GM12878 (cell line): ENCODE measurements at places on chromosomes 16 and 17.

- no peak for DNase-seq
These were observed 98.9 kb downstream of the CCT6B start for GRCh38 chr17:34862384-34862783.

DNA sequence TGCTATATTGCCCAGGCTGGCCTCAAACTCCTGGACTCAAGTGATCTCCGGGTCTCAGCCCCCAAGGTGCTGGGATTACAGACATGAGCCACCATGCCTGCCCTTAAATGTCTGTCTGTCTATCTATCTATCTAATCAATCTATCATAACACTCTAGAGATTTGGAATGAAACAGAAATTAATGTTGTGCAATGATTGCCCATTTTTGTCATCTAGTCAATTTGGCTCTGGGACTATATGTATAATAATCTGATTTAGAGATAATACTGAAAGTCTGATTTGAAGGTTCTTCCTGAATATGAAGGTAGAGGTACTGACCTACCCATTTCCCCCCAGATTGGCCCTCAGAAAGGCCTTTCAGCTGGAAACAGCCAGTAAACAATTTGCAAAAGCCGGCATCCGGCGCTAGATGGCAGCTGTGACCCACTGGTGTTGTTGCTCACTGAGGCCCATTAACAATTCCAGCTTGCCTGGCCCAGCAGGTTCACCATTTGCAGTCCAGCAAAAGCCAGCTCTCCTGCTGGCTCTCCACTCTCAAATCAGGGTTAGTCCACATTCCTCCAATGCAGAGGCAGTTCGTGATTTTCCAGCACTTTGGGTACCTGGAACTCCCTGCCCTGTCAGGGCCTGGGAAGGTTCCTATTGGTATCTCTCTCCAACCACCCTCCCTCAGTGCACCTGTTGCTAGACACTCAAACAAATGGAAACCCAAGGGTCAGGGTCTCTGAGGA, 22.9 kb upstream of the C16orf87 start:
- DNase-seq = no peak

GRCh38 chr17:3915581-3915994, 677 bp downstream of the P2RX1 start:
- no peak for DNase-seq

GRCh38 chr16:64364894-64365293, 757.0 kb downstream of the CDH11 start:
- DNase-seq = no peak

DNA sequence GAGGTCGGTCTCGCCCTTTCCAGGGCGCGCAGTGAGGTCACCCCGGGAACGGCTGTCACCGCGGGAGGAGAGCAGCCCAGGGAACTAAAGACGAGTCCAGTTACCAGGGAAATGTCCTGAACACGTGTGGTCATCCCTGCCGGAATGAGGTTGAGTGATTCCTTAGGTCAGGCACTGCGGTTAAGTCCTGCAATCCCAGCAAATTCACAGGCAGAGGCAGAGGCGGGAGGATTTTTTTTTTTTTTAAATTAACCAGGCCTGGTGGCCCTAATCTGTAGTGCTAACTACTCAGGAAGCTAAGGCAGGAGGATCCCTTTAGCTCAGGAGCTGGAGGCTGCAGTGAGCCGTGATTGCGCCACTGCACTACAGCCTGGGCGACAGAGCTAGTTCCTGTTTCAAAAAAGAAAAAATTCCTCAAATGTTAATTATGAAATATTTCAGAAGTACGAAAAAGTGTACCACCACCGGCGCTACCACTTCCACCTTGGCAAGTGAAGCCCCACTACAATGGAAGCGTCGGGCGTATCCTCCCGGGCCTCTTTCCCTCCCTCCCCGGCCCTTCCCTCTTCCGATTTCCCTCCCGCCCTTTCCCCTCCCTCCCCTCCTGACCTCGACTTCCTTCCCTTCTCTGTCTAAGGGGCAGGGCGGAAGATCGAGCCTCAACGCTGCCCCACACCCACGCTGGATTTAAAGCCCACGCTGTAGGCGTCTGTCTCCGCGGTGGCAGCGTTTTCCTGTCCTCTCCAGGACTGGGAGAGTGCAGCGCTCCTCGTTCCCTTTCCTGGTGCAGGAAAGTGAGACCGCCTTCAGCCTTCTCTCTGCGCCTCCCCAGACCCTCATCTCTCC, 27.3 kb downstream of the SLFN11 start:
- DNase-seq = no peak

GRCh38 chr17:59106463-59107305, at the start of gene TRIM37:
Gene TRIM37 (minus strand): TSS chr17:59106880. CDS start chr17:59106461, 419 bp downstream.
- DNase-seq = peak; percentile 99

- DNase-seq = no peak
These were observed 1.1 kb upstream of the GNAO1 start for GRCh38 chr16:56190048-56190676.

- DNase-seq = no peak
These were observed 12.7 kb upstream of the CD300A start for GRCh38 chr17:74453665-74454196.

- DNase-seq = no peak
These were observed 5.5 kb upstream of the MAF start for GRCh38 chr16:79605999-79606398.

GRCh38 chr16:56115817-56116576, 75.3 kb upstream of the GNAO1 start:
- DNase-seq = no peak

DNA sequence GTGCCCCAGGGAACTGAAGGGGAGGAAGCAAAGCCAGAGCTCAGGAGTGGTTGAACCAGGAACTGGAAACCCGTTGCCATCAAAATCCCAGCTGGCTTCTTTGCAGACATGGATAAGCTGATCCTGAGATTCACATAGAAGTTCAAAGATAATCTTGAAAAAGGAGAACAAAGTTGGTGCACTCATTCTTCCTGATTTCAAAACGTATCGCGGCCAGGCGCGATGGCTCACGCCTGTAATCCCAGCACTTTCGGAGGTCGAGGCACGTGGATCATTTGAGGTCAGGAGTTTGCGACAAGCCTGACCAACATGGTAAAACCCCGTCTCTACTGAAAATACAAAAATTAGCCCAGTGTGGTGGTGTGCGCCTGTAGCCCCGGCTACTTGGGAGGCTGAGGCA, 7.1 kb downstream of the RAP1GAP2 start:
- DNase-seq = no peak

GRCh38 chr17:56640116-56640515, 46.6 kb downstream of the NOG start:
- no peak for DNase-seq

- DNase-seq = no peak
These were observed 798.3 kb downstream of the CDH8 start for GRCh38 chr16:61237884-61238485.

GRCh38 chr17:40561294-40561870, 3.9 kb downstream of the CCR7 start:
- DNase-seq = peak; percentile 84

GRCh38 chr16:81181013-81181720, 57.3 kb upstream of the BCO1 start:
- DNase-seq = no peak

DNA sequence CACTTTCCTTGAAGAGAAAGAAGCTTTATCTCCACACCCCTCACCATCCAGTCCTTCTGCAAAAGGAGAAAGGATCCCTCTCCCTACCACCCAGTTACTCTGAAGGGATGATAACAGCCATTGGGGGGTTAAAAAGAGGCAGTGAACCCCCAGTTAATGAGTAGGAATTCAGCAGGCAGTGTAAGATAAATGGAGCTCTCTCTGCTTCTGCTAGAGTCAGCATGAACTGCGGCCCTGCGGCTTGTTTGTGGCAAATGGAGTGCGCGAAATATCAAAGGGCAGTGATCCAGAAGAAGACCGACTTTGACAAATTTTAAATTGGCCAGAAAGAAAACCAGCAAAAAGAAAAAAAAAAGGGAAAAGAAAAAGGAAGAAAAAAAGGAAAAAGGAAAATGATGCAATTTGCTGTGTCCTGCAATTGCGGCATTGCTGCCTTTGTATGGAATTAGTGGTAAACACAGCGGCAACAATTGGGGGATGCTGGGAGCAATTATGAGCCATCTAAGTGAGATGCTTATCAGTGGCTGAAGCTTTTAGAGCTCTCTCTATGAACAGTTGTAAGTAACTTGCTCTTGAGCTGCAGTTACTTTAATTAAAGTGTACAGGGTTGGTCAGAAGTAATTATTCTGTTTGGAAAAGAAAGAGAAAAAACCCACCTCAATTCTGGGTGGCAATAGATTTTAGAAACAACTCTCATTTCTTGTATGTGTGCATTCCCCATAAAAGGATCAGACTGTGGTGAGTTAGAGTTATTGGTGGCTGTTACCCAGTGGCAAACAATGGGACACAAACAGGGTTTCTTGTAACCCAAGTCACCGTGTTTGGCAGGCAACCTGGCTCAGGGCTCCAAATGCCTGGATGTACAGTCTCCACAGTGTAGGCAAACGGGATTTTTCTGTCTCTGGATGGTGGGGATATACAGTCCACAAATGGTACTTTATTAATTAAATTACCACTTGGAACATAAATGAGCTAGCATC, 161.3 kb downstream of the AATF start:
- DNase-seq = no peak

- no peak for DNase-seq
These were observed 38.1 kb downstream of the ACSF3 start for GRCh38 chr16:89131783-89132182.

DNA sequence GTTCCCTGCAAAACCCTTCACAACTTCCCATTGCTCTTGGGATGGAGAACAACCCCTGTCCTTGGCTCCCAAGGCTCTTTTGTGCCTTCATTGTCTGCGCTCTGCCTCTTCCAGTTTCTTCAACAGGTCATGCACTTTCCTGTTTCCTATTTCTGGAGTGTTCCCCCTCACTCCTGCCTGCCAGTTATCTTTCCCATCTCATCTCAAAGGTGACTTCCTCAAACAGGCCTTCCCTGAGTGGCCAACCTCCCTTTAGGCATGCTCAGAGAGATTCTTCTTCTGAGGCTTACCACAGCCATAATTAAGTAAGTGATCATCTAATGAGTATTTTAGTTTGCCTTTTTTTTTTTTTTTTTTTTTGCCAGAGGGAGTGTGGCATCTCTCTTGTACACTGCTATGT, 2.9 kb upstream of the CYLD start:
- no peak for DNase-seq

GRCh38 chr17:12729086-12729485, 60.2 kb upstream of the ARHGAP44 start:
- DNase-seq = no peak

DNA sequence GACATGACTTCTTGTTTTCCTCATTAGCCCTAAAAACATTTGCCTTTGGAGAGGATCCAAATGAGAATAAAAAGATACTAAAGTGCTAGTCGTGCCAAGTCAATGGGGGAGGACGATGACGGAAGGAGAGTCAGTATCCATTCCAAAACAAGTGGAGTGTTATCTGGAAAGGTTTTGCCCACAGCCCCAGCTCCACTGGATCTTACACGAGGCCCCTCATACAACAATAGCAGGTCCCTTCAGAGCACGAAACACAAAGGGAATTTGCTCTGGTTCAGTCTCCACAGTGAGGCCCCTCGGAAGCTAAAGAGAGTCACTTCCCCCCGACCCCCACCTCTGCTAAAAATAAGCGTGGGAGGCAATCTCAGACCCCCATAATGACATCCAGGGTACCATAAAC, 496.9 kb upstream of the ZFHX3 start:
- no peak for DNase-seq

GRCh38 chr16:50151322-50151721, 1.8 kb upstream of the TENT4B start:
- no peak for DNase-seq

DNA sequence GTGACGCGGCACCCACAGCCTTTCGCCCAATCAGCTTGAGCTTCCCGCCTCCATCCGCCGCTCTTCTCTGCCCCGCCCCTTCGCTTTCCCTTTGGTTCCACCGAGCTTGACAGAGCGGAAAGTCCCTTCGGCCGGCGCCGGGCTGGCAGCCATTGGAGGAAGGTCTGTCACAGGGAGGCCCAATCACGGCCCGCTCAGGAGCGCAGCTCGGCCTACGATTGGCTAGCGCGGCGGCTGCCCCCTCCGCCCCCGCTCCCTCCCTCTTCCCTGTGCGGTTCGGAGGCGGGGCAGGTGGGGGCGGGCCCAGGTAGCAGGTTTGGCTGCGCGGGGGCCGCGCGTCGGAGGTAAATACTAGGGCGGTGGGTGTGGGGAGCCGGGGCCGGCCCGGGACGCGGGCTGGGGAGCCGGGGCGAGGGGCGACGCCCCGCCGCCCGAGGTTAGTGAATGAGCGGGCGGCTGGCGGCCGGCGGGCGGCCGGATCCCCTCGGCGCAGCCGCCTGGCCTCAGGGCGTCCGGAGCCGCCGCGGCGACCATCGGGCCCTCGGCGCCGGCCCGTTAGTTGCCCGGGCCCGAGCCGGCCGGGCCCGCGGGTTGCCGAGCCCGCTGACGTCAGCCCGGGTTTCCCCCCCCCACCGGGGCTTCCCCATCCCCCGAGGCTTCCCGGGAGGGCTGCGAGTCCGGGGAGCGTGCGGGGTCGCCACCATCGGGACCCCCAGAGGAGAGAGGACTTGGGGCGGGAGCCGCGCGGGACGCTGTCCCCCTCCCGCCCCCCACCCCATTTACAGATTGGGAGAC, at the start of gene CYLD:
CYLD (plus strand) TSS at position 306 of the 795 bp plus-strand sequence. CDS start 7,613 bp downstream, outside the sequence.
- DNase-seq = peak; percentile 95

- DNase-seq = no peak
These were observed 135.2 kb upstream of the ELAC2 start for GRCh38 chr17:13153036-13153435.

DNA sequence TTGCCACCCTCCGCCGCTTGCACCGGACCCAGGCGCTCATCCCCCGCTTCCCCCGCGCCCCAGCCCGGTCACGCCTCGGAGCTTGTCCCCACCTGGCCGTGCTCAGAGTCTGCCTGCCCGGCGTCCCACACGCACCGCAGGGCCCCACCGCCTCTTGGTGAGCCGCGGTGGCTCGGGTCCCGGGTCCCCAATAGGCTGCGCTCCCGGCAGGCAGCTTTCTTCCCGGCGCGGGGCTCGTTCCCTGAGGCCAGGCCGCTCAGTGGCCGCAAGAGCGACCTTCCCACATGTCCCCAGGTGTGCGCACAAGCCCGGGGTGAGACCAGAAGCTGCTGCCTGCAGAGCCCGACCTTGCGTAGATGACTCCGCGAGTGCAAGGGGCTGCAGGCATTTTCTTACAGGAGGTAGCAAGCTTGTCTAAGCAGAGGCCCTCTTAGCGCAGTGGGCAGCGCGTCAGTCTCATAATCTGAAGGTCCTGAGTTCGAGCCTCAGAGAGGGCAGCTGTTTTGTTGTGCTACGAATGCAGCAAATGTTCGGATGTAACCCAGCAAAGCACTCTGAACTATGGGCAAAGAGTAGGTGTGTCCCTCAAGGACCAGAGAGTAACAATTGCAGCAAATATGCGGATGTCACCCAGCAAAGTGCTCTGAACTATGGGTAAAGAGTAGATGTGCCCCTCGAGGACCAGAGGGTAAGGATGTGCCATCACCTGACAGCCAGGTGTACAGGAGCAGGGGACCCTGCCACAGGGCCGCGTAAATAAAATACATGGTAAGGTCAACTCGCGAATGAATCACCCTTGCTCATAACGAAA, 15.6 kb downstream of the TLE7 start:
- DNase-seq = peak; percentile 67

GRCh38 chr17:63282455-63282854, 163.7 kb downstream of the CYB561 start:
- DNase-seq = no peak
